ENCODE measurements at places on chromosomes 13 and 19. TPM values are rescaled to one million over a fixed set of nuclear protein-coding genes. Genes with fewer than 3 reads are reported as not detected.

PCP2 gene
- not detected for polyA plus RNA-seq

DNA sequence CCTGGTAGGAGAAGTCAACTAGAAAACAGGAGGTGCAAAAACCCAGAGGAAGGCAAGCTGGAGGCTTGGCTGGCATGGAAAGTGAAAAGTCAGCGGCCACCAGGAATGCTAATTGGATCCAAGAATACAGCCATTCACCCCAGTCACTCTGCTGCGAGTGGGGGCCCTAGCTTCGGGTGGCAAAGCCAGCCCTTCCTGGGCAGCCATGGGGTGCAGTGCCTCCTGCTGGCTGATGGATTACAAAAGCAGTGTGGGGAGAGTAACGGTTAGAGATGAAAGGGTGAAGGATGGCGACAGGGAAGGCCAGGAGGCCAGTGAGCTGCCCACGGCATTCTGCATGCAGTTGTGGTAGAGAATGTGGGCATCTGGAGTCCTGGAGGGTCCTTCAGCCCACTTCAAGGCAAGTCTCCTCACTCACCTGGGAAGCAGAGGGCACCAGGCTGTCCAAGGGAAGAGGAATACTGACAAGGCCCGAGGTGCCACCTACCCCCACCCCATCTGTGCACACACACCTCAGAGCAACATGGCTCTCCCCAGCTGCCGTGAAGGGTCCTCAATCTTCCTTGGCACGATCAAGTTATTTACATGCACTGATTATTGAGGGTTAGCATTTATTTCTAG lies 20.3 kb upstream of the EPHX3 start:
- DNase-seq = no peak

- DNase-seq = no peak
Measured at GRCh38 chr19:50912727-50913716, 1.8 kb upstream of the KLK4 start.

DNA sequence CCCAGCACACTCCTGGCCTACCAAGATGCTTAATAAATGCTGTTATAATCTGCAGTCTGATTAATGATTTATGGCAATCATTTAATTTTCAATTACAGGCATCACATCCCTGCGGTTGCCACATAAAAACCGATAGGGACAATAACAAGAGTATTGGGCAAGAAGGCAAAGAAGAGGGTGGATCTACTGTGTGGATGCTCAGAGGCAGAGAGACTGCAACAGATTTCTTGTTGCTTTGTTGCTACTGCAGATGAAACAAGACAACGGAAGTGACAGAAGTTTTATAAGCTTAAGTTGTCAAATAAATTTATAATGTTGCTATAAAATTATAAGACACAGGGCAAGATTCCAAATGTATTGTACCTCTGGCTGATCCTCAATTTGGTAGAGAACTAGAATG lies 154.8 kb downstream of the ABCC4 start:
- DNase-seq = no peak

DNA sequence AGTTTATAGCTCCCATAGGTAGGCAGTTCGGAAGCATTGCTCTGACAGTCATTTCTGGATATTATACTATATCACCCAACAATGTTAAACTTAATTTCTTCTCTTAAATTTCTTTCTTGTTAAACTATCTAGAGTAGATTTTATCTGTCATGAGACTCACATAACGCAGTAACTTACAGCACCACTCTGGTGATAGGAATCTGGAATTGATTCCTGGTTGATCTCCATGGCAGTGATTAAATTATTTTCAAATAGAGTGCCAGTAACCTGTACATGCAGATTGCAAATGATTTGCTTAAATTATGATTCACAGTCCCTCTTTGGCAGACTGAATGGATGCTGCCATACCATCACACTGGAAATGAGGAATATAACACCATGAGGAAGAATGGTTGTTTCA lies 722.1 kb downstream of the DACH1 start:
- DNase-seq = no peak

STOML3 gene
- polyA plus RNA-seq = not detected

DNA sequence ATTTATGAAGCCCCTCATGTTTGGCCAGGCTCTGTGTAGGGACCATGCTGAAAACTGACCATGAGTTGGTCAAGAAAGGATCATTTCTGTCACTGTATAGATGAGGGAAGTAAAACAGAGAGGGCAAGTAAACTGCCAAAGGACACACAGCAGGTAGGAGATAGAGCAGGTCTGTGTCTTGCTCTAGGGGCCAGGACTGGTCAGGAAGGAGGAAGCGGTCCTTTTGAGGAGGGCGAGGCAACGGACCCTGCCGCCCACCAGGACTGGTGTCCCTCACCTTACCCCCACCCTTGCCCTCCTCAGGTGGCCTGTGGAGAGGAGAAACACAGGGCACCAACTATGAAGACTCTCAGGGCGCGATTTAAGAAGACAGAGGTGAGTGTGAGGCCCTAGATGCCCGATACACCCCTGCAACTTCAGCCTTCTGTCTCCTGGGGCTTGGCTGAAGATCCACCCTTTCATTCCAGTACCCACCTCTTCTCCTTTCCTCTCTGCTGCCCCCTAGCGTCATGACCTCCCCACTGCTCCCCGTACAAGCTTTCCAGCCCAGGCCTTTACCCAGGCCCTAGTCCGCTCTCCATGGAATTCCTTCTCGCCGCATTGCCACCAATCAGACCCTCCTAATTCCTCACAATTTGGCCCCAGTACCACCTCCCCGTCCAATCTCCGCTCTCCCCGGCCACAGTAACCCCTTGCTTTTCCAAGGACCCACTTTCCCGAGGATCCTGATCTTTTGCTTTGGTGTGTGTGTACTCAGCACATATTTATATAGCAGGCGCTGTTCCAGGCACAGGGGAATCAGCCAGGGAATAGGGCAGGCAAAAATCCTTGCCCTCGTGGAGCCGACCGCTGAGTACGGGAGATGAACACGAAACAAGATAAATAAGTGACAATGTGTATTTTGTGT lies 3.9 kb downstream of the ANKRD24 start:
- DNase-seq = no peak

ZNF546 gene
- 0.52 TPM for polyA plus RNA-seq

IGFLR1 gene
- polyA plus RNA-seq = 1.2 TPM

IL11 gene
- polyA plus RNA-seq = 1.6 TPM

DNA sequence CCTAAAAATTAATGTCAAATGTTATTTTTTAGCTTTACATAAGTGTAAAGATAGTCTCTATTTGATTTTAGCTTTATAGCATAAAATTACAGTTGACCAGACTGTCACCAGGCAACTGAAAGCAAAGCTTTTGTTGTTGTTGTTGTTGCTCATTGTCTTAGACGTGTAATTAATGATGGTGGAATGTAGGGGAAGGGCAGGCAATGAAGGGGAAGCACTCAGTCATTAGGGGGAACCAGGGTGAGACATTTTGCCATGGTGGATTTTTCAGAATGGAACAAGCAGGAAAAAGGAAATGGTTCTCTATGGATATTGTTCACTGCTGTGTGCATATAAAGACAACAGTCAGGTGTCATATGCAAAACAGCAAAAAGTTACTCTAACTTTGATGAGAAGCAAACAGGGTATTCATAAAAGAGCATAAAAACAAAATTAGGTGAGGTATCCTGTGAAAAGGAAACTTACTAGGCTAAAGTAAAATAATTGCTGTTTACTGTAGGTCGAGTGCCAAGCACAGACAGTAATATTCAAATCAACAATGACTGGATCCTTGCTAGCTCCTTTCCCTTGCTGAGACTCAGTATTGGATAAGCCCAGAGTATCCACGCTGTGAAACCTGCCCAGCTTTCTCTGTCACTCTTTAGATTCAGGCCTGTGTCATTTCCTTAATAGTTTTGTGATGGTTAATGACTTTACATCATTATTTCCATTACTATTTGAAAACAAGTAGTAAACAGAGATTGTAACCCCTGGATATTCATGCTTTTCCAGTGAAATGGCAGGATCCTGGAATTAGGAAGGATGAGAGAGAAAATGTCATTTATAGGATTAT lies 110.5 kb downstream of the LRCH1 start:
- DNase-seq = no peak

LRRC8E gene
- polyA plus RNA-seq = 11.5 TPM

Data from keratinocyte (primary cell).